GM06990 (cell line): ENCODE measurements at places on chromosomes 3 and 15.

DNA sequence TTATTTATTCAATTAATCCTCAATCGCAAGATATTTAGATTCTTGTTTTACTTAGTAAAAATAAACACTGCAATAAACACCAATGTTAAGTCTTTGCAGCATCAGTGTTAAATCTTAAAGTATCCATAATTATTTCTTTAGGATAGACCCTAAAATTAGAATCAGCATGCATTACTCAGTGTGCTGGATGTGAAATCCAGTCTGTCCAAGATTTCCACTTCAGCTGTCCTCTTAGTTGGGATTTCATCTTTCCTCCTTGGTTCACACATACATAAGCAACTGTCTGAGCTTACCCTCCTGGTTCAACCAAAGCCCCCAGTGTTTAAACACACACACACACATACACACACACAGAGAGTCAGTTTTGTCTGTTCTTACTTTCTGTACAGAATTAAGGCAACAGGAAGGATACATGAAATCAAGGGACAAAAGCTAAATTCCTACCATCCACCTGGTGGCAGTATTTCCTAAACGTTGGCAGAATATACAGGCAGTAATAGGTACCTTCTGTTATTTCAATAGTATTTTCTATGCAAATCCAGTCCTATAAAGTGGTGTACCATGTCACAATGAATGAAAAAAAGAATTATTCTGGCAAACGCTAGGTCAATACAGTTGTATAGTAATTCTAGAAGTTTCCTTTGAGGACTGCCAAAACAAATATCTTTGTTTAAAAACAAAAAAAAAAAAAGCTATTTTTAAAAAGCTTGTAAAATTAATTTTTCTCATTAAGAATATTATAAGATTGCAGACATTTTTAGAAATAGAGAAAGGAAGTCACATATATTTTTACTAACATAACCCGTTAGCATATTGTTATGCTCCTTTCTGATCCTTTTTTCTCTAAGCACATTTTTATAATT is 27.3 kb upstream of the DMXL2 start:
- peak; percentile 45 for DNase-seq

- no peak for DNase-seq
These were observed 71.7 kb upstream of the SNRK start for GRCh38 chr3:43214616-43215015.

DNA sequence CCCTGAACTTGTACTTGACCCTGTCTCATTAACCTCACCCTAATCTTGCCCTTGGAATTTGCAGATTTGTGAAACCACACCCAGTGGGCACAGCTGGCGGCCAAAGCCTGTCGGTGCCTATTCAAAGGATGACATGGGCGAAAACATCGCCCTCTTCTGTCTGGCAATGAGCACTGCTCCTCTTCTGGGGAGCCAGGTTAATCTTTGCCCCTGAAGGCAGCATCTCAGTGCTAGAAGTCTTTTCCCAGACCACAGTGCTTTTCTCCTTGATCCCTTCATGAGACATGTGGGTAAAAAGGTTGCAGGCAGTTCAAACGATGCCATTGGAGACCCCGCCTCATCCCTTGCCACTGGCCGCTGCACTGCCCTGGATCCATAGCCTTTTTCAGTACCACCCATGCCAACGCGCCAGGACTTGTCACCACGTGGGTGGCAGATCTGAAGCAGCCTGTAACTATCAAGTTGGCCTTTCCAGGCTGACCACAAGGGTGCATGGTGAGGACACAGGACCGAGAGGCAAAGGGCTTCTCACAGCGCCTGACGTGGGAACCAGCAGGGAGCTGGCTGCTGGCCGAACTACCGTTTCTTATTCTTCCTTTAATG is 6.5 kb upstream of the DNASE1L3 start:
- DNase-seq: peak; percentile 65

- DNase-seq: no peak
These were observed 60.1 kb upstream of the GALNT15 start for GRCh38 chr3:16114429-16114828.

DNA sequence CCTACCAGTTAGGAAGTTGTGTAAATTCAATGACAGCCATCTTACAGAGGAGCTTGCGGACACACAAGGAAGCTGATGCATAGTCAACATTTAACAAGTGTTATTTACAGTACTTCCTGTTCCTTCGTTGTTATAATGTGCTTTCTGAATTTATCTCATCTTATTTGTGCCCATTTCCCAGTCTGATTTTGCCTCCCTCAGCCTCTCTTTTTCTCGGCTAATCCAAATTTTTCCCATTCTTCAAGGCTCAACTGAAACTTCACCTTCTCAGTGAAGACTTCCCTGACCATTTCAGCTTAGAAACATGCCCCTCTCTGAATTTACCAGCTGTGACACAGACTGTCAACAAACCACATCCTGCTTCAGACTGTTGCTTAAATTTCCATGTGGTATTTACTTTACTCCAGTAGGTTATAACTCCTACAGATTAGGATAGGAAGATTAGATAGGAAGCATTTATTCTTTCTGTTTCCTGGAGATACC is 55.7 kb upstream of the CP start:
- no peak for DNase-seq

GRCh38 chr3:181909241-181909640 is 197.5 kb downstream of the SOX2 start:
- DNase-seq: no peak

GRCh38 chr3:37680401-37680800 is 181.3 kb upstream of the CTDSPL start:
- DNase-seq: no peak

DNA sequence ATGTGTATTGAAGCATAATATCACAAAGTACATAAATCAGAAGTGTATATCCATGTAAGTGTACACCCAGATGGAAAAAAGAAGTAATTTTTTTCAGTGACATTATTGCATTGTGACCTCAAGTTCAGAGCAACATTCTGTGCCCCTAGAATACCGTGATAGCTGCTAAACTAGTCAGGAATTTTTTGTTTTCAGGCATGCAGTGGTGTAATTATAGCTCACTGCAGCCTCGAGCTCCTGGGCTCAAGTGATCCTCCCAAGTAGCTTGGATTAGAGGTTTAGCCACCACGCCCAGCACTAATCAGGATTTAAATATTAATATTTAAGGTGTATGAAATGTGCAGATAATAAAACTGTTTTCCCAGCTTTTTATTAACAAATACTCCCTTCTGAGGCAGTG is 25.5 kb downstream of the SEC62 start:
- DNase-seq: no peak

DNA sequence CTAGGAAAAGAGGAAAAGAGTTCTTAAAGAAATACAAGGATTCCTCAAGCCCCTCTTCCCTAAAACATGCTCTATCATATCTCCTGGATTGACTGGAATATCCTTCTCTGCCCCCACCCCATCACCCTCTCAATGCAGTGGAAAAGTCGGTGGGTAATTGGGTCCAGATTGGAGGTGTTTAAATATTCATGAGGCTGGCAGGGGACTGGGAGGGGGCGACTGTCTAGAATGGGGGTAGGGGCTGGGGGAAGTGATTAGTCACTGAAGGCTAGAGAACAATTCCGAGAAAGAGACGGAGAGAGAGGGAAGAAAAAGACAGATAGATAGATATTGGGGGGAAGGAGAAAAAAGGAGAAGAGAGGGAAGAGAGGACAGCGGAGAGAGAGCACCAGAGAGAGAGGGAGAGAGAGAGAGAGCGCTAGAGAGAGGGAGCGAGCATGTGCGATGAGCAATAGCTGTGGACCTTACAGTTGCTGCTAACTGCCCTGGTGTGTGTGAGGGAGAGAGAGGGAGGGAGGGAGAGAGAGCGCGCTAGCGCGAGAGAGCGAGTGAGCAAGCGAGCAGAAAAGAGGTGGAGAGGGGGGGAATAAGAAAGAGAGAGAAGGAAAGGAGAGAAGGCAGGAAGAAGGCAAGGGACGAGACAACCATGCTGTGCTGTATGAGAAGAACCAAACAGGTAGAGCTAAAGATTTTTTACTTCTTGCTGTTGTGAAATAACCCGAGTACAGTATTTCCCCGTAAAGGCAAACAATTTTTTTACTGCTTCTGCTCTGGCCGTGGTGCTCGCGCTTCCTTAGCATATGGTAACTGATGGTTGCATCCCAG is at the start of gene GAP43:
Gene GAP43, plus strand, starts transcription at position 467 of the 825 bp plus-strand sequence. Its CDS starts 180 bp downstream, at position 647.
- DNase-seq: no peak

- no peak for DNase-seq
These were observed 25.8 kb downstream of the TIMP4 start for GRCh38 chr3:12132881-12133280.

GRCh38 chr15:90035840-90036230 is 34.7 kb downstream of the ZNF710 start:
- no peak for DNase-seq

- no peak for DNase-seq
These were observed 47.4 kb upstream of the CRTC3 start for GRCh38 chr15:90482124-90483011.

DNA sequence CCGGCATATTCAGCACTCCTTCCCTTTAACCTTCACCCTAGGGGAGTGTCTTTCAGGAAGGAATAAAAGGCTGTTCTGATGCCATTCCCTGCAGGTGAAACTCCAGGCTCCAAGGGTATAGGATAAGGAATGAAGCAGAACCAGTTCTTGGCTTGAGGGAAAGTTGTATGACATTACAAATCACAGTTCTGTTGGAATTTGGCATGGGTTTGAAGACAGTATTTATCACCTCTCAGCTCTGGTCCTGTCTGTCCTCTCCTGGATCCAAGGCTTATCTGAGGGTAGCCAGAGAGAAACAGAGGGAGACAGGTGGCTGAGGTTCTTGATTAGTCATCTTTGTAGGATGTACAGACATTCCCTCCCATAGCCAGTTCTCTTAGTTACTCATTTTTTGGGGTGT is 37.1 kb downstream of the RAB11A start:
- no peak for DNase-seq

DNA sequence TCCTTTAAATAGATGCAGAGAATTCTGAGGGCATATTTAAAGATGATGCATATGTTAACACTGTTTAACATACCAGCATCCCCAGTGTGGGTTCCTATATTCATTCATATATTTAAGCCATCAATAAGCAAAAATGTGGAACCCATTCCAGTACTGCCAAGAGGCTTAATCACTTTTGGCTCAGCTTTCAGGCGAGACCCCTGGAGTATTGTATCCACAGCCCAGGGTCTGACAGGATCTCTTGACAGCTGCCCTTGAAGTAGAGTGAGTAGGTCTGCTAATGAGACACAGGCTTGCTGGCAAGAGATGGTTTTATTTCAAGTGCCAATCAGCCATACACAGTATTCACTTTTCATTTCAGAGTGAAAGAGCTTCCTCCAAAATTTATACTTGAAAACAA is 367.3 kb downstream of the OCA2 start:
- no peak for DNase-seq

GRCh38 chr3:179867961-179868360 is 168.8 kb downstream of the PEX5L start:
- no peak for DNase-seq

- no peak for DNase-seq
These were observed 50.7 kb upstream of the TPRG1 start for GRCh38 chr3:189121092-189121491.

DNA sequence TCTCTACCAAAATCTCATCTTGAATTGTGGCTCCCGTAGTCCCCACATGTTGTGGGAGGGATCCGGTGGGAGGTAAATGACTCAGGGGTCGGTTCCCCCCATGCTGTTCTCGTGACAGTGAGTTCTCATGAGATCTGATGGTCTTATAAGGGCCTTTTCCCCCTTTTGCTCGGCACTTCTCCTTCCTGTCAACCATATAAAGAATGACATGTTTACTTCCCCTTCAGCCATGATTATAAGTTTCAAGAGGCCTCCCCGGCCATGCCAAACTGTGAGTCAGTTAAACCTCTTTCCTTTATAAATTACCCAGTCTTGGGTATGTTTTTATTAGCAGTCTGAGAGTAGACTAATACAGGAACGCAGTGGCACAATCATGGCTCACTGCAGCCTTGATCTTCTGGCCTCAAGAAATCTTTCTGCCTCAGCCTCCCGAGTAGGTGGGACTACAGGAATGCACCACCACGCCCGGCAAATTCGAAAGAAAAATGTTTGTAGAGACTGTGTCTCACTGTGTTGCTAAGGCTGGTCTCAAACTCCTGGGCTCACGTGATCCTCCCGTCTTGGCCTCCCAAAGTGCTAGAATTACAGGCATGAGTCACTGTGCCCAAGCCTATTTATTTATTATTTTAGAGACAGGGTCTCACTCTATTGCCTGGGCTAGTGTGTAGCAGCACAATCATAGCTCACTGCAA is 101.0 kb downstream of the ATP10A start:
- no peak for DNase-seq

GRCh38 chr3:31442755-31443154 is 90.0 kb upstream of the STT3B start:
- no peak for DNase-seq

DNA sequence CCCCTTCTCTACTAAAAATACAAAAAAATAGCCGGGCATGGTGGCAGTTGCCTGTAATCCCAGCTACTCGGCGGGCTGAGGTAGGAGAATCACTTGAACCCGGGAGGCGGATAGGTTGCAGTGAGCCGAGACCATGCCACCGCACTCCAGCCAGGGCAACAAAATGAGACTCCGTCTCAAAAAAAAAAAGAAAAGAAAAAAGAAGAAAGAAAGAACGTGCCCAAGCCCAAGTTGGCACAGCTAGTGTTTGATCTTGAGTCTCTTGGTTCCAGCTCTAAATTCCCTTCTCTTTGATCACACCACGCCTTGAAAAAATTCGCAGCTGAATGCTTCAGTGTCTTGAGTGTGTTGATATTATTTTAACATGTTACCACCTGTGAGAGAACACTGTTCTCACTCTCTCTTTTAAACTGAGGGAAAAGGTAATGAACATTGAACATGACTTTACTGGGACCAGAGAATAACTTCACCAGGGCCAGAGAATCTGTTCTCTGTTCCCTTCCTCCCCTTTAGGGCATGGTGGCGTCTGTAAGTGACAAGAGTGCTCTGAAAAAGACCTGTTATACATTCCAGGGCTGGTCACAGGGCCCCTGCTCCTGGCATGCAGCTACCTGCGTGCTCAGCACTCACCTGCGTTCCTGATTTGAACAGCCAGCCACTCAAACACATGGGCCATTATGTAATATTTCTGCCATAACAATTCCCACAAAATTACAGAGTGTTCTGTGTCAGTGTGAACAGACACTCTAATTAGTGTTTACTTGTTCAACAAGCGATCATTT is 19.0 kb downstream of the SLCO3A1 start:
- no peak for DNase-seq

GRCh38 chr15:63083044-63083443 is 38.6 kb upstream of the LACTB start:
- no peak for DNase-seq

GRCh38 chr3:72260588-72260910 is 475.6 kb upstream of the PROK2 start:
- DNase-seq: no peak

DNA sequence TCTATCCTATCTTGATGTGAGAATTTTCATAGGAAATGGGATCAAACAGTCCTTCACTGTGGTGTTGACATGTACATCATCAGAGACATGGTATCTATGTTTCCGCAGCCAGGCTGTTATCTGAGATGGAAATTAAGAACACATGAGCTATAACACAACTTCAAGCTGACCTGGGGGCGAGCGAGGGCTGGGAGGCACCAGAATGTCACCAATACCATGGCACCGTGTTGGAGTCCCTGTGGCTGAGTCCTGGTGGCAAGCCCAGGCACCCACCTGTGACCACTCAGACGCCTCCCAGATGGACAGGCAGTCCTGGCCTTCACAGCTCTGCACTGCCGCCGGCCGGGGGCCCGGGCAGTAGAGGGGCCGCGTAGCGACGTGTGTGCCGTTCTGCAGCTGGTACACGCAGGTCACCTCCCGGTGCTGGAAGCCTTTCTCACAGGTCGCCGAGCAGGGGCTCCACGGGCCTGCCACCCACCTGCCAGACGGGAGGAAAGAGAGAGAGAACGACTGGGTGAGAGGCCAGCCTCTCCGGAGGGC is 263.9 kb upstream of the LYSMD4 start:
- DNase-seq: no peak
